ENCODE measurements at places on chromosomes 3 and 15. TPM values are rescaled to one million over a fixed set of nuclear protein-coding genes. Genes with fewer than 3 reads are reported as not detected.

MNS1 gene
- total RNA-seq, result 0.58 TPM

DNA sequence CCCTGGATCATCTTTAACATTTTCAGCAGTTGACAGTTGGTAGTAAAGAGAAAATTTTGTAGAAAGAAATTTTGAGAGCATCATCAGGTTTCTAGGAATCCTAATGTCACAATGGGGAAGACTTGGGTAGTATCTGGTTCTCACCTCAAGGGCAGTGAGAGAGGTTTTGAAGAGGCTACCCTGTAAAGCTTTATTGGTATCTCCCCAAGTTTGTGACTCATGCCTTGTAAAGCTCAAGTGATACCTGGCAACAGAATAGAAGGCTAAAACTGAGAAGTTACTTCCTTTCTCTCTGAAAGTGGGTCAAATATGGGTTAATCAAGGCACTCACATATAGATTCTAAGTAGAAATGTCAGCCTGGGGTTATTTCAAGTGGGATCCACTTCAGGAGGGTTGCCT is 196.4 kb downstream of the SUCNR1 start:
- no peak overlapping the region for H3K4me3 ChIP-seq
- no peak for DNase-seq
- H3K27me3 ChIP-seq, result no peaks in the 10 kb centered on the region

WDR76 gene
- total RNA-seq, result 20.7 TPM

DNA sequence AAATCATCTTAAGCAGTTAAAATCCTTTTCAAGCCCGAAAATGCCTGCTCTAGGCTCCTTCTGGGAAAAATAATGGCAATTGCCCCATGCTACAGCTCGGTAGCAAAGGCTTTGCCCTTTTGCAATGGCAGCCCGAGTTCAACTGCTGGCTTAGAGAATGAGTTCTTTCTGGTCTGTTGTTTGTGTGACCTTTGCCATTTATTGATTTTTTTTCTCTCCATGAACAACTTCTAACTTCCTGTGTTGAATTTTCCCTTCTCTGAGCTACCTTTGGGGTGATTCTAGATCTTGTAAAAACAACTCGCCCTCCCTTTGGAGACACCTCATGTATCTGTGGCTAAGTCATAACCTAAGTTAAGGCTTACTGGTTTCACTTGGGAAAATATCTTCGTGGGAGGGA is 139.3 kb downstream of the PLCH1 start:
- no peaks in the 10 kb centered on the region for H3K4me1 ChIP-seq
- H3K27ac ChIP-seq, result no peak overlapping the region
- H3K36me3 ChIP-seq, result no peaks in the 10 kb centered on the region
- no peak for DNase-seq
- no peaks in the 10 kb centered on the region for H3K27me3 ChIP-seq

DNA sequence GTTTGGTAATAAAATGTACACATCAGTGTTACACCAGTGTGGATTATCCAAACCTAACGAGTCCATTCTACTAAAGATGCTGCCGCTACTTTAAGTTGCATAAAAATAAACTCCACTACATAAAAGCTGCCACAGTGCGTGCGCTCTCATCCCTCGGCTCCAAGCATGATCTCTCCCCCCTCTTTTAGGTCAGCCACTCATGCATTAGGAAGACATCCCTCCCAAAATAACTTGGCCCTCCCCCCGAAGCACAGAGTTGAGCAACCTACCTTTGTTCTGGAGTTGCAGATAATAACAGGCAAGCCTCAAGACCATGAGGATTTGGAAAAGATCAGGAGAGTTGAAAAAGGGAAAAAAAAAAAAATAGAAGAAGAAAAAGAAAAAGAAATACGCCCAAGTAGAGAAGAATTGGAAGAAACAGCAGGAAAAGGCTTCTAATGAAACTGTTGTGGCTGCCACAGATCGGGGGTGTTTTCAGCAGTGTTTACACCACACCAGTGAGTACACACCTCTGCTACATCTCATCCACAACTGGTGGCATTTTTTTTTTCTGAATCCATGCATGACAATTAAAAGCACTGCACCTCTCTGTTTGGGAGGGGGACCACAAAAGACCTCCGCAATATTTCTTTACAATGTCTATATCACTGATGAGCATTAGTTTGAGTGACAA is 339.2 kb downstream of the FOXP1 start:
- H3K27ac ChIP-seq, result peak overlapping the region; percentile 8
- H3K27me3 ChIP-seq, result no peaks in the 10 kb centered on the region
- no peak for DNase-seq

GRCh38 chr3:7290077-7290825 is 429.3 kb downstream of the GRM7 start:
- no peaks in the 10 kb centered on the region for H3K36me3 ChIP-seq
- H3K27me3 ChIP-seq, result no peaks in the 10 kb centered on the region
- H3K27ac ChIP-seq, result no peak overlapping the region
- H3K4me3 ChIP-seq, result no peak overlapping the region

DNA sequence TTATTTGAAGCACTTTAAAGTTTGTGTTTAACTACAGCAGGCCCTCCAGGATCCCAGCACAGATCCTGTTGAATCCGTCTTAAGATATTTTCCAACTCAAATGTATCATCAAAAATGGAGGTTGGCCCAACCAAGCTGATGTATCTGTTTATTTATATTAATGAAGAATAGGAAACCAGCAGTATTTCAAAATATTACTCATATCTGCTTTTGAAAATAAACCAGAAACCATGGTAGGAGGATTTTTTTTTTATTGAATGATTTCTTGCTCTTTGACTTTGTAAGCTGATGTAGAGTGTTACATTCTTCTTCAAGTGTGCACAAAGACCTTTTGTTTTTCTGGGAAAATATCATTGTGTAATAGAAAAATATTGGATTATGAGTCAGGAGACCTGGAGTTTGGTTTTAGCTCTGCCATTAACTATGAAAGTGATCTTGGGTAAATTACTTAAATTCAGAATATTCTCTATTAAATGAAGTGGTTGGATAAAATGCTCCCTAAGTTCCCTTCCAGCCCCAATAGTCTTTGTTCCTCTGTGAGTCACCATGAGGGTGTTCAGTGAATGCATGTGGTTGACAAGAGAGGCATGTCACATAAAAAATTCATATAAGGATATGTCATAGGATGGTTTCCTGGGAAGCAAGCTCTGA is 221.3 kb upstream of the GAP43 start:
- no peak for DNase-seq
- no peaks in the 10 kb centered on the region for H3K27me3 ChIP-seq
- H3K4me1 ChIP-seq, result no peaks in the 10 kb centered on the region
- H3K27ac ChIP-seq, result no peak overlapping the region

FETUB gene
- 0.27 TPM for total RNA-seq

GRCh38 chr15:70077188-70078147 is 20.2 kb downstream of the TLE3 start:
- peaks cover 5% of the 10 kb centered on the region for H3K4me1 ChIP-seq
- H3K27ac ChIP-seq, result no peak overlapping the region
- H3K4me3 ChIP-seq, result no peak overlapping the region

LRTM1 gene
- not detected for total RNA-seq

CP gene
- total RNA-seq, result 5.6 TPM

GRCh38 chr3:161395115-161396012 is 24.0 kb upstream of the SPTSSB start:
- no peak for DNase-seq
- no peaks in the 10 kb centered on the region for H3K27me3 ChIP-seq
- no peaks in the 10 kb centered on the region for H3K4me1 ChIP-seq
- no peaks in the 10 kb centered on the region for H3K36me3 ChIP-seq
- H3K27ac ChIP-seq, result no peak overlapping the region

DNA sequence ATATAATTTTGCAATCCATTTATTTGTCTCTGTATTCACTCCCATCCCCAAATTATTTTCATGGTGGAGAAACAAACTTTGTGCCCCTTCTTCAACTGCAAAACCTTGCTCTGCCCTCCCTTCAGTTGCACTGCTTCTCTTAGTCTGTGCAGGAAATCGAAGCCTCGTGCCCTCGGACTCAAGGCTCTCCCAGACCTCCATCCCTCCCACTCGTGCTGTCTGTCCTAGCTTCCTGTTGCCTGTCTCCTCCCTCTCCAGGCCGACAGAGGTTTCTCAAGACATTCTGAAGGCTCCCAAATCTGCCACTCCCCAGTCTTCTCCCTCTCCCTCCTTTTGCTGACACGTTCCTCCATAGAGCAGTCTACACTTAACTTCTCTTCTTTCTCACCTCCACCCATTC is 177.6 kb downstream of the PDZRN3 start:
- no peak overlapping the region for H3K4me3 ChIP-seq
- H3K27ac ChIP-seq, result no peak overlapping the region
- DNase-seq, result no peak
- H3K4me1 ChIP-seq, result no peaks in the 10 kb centered on the region
- H3K36me3 ChIP-seq, result no peaks in the 10 kb centered on the region
- H3K27me3 ChIP-seq, result no peaks in the 10 kb centered on the region

TMEM108 gene
- 0.20 TPM for total RNA-seq

CCR3 gene
- total RNA-seq, result not detected

GRCh38 chr15:65089206-65089824 is 12.8 kb downstream of the KBTBD13 start:
- peaks cover 13% of the 10 kb centered on the region for H3K4me1 ChIP-seq
- H3K27me3 ChIP-seq, result no peaks in the 10 kb centered on the region
- no peak for DNase-seq
- no peak overlapping the region for H3K4me3 ChIP-seq
- peak overlapping the region; percentile 89 for H3K27ac ChIP-seq
- no peaks in the 10 kb centered on the region for H3K36me3 ChIP-seq

DNA sequence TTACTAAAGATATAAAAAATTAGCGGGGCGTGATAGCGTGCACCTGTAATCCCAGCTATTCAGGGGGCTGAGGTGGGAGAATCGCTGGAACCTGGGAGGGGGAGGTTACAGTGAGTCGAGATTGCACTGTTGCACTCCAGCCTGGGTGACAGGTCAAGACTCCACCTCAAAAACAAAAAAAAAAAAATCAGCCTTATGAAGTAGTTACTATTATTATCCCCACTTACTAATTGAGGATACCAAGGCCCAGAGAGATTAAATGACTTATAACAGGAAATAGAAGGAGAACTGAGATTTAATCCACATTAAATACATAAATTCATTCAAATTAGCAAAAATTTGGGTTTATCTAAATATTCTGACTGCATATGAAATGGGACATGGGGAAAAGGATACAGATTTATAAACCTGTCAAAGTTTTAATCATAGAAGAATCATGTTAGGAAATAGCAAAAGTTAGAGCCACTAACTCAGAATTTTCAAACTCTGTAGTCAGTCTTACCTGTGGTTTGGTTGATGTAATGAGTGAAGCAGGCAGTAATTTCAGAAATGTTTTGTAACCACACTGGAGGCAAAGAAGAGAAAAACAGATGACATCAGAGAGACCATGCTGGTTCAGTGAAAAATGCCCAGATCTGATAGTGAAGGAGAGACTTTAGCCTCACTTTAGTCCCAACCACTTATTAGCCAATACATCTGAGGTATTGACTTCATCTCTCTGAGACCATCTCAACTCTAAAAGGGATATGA is 25.0 kb upstream of the ACAP2 start:
- no peaks in the 10 kb centered on the region for H3K36me3 ChIP-seq
- H3K4me1 ChIP-seq, result peaks cover under 1% of the 10 kb centered on the region
- H3K27me3 ChIP-seq, result no peaks in the 10 kb centered on the region
- no peak overlapping the region for H3K27ac ChIP-seq
- no peak for DNase-seq
- H3K4me3 ChIP-seq, result no peak overlapping the region

- H3K27me3 ChIP-seq, result no peaks in the 10 kb centered on the region
- peak overlapping the region; percentile 23 for H3K27ac ChIP-seq
- peak; percentile 39 for DNase-seq
- no peaks in the 10 kb centered on the region for H3K36me3 ChIP-seq
- no peak overlapping the region for H3K4me3 ChIP-seq
Measured at GRCh38 chr3:129616713-129617112, 10.2 kb upstream of the PLXND1 start.

GRCh38 chr3:63251499-63251898 is 26.6 kb upstream of the SYNPR start:
- H3K27me3 ChIP-seq, result no peaks in the 10 kb centered on the region
- H3K4me3 ChIP-seq, result no peak overlapping the region
- H3K36me3 ChIP-seq, result no peaks in the 10 kb centered on the region
- no peak for DNase-seq
- H3K4me1 ChIP-seq, result no peaks in the 10 kb centered on the region
- H3K27ac ChIP-seq, result no peak overlapping the region

PRR23A gene
- not detected for total RNA-seq

- H3K4me3 ChIP-seq, result no peak overlapping the region
- H3K27me3 ChIP-seq, result no peaks in the 10 kb centered on the region
- no peaks in the 10 kb centered on the region for H3K4me1 ChIP-seq
- H3K36me3 ChIP-seq, result no peaks in the 10 kb centered on the region
Measured at GRCh38 chr15:72847033-72847432, 63.5 kb upstream of the ADPGK start.

- no peaks in the 10 kb centered on the region for H3K36me3 ChIP-seq
- DNase-seq, result no peak
- no peaks in the 10 kb centered on the region for H3K27me3 ChIP-seq
- H3K4me1 ChIP-seq, result no peaks in the 10 kb centered on the region
Measured at GRCh38 chr3:183583331-183584245, 28.1 kb upstream of the KLHL6 start.

- H3K27me3 ChIP-seq, result no peaks in the 10 kb centered on the region
- no peaks in the 10 kb centered on the region for H3K36me3 ChIP-seq
- no peak overlapping the region for H3K27ac ChIP-seq
Measured at GRCh38 chr3:137669519-137670060, 94.5 kb upstream of the SOX14 start.

Data from colonic mucosa (tissue), 4 donors.